ENCODE measurements at places on chromosomes 2 and 18.

- DNase-seq = no peak
Measured at GRCh38 chr2:70768590-70769085, 638 bp upstream of the ADD2 start.

GRCh38 chr2:238075397-238075796 lies 14.6 kb downstream of the SCLY start:
- DNase-seq = no peak

- no peak for DNase-seq
Measured at GRCh38 chr18:9433671-9434121, 41.6 kb upstream of the RALBP1 start.

- DNase-seq = no peak
Measured at GRCh38 chr2:217944923-217945322, 57.9 kb downstream of the TNS1 start.

- no peak for DNase-seq
Measured at GRCh38 chr2:143545949-143546255, 416.7 kb downstream of the ARHGAP15 start.

- no peak for DNase-seq
Measured at GRCh38 chr2:237322564-237322963, 91.4 kb downstream of the COL6A3 start.

GRCh38 chr18:79940814-79941472 lies 10.5 kb downstream of the SLC66A2 start:
- DNase-seq = no peak

- peak; percentile 89 for DNase-seq
Measured at GRCh38 chr2:12797815-12798214, 81.1 kb downstream of the TRIB2 start.

DNA sequence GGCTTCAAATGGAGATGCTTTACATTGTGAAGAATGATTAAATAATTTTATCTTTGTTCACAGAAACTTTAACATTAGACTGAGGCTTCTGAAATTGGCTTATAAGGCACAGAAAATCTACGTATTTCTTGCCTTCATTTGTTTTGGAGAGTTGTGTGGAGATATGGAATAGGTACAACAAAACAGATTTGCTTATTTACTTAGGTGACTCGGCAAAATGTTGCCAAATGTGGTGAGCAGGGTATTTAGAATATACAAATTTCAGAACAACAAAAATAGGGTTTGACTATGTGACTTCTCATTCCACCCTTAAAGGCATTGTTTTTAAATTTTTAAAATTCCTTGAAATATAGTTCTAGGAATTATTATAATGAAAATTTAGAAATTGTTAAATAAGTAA lies 134.2 kb downstream of the KCNJ3 start:
- no peak for DNase-seq

DNA sequence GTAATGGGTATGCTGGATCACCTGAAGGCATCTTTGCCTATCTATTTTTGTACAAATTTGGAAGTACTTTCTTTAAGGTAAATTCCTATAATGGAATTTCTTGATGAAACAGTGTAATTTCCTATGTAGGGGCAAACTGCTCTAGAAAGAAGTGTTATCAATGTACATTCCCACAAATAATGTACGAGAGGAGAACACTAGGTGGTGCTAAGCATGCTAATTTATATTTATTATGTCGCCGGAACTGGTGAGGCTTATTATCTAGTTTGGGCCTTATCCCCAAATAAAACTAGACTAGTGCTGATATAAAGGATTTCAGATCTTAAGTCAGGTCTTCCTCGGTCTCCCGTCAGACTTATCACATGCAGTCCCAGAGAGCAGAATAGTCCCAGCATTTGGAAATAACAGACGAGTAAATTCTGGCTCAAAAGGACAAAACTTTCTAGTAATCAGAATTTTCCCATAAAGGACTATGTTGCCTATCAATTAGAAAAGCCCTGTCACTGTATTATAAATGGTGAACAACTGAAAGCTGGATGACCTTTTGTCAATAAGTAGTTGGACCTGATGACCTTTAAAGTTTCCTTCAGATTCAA lies 86.9 kb upstream of the RBBP8 start:
- DNase-seq = no peak

- DNase-seq = no peak
Measured at GRCh38 chr2:23601301-23601965, 216.5 kb downstream of the KLHL29 start.

DNA sequence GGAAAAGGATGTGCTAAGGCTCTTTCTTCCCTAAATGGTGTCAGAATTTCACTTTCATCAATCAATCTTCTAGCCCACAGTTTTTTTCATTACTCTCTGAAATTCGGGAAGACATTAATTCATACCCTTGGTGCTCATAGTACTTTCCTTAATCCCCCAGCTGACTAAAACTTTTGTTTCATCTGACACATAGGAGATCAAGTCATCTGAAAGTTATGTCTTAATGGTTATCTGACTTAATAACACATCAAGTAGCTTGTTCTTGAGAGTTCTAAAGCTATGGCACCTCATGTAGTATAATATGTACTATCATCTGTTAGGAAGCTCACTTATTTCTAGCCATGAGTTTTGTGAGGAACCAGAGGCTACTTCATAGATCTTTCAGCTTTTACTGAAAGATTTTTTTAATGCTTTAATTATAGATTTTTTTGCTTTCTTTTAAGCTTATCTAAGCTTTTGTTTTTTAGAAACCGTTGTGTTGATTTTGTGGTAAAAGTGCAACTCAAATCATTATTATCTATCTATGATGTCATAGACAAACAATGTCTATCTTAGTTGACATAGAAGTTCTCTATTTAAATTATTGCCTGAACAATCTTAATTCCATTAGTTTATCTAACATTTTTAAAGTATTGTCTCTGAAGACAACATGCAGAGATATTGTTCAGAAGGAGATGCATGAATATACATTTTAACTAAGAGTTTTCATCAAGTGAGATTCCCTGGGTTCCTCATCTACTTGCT lies 93.6 kb upstream of the UBXN4 start:
- DNase-seq = no peak

GRCh38 chr2:47899915-47900816 lies 6.1 kb downstream of the FBXO11 start:
- no peak for DNase-seq

DNA sequence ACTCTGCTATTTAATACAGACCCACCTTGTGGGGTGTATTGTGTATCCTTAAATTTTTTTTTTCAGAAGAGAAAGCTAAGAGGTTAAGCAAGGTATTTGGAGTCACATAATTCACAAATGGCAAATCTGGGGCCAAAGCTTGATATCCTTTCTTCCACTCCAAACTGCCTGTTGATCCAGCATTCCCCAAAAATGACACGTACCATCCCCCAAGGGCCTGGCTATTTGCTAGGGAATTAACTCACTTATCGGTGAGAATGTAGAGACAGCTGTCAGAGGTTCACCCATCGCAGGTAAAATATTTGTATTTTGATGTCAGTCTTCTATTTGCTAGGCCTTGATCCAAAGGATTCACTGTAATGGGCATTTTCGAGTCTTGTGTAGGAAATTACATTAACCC lies 103.6 kb upstream of the FZD7 start:
- no peak for DNase-seq

GRCh38 chr2:42424033-42424432 lies 63.0 kb upstream of the COX7A2L start:
- no peak for DNase-seq

DNA sequence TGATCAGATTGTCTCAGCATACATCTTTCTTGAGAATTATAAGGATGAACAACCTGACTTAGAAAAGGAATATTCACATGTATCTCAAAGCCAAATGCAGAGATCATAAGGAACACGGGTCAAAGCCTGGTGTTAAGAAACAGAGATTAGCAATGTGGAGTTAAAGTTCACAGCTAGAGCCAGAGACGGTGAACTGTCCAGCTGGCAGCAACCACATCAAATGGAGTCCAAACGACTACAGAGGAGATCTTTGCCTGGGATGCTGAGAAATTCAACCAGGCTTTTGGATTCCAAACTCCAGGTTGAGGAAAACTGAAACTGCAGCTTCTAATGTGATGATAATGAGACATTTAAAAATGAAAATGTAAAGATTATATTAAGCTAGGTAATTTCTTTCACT lies 939.9 kb upstream of the NXPH2 start:
- DNase-seq = no peak

- DNase-seq = no peak
Measured at GRCh38 chr2:74924463-74925265, 33.8 kb upstream of the POLE4 start.

GRCh38 chr2:199509403-199509802 lies 51.7 kb upstream of the SATB2 start:
- DNase-seq = no peak

DNA sequence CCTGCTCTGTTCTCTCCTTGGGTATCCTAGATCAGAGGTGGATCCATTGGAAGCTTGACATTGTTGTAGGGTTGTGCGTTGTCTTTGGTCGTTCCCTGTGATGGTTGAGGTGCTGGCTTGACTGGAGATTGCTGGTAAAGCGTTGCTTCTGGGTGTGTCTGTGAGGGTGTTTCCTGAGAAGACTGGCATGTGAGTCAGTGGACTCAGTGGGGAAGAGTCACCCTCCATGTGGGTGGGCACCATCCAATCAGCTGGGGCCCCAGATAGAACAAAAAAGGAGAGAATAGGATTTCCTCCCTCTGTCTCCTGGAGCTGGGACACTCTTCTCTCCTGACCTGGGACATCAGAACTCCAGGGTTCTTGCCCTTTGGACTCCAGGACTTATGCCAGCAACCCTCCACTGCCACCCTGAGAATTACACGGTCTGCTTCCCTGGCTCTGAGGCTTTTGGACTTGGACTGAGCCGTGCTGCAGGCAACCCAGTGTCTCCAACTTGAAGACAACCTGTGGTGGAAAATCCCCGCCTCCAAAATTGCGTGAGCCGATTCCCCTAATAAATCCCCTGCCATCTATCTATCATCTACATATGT lies 14.8 kb upstream of the REEP1 start:
- DNase-seq = no peak

DNA sequence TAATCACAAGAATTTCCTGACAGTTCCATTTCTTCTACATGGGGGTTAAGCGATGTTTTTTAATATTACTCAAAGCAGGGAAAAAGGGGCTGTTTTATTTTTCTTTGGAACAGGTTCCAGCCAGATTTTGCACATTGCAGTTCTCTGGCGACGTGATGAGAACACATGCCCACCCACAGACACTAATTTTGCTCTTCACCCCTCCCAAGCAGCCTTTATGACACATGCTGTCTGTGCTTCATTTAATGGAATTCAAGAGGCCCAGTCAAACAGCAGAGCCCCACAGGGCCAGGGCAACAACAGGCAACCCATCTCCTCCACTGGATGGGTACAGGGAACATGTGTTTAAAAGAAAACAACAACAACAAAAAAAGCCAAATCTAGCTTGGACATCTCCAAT lies 70.8 kb downstream of the SPRED2 start:
- no peak for DNase-seq

DNA sequence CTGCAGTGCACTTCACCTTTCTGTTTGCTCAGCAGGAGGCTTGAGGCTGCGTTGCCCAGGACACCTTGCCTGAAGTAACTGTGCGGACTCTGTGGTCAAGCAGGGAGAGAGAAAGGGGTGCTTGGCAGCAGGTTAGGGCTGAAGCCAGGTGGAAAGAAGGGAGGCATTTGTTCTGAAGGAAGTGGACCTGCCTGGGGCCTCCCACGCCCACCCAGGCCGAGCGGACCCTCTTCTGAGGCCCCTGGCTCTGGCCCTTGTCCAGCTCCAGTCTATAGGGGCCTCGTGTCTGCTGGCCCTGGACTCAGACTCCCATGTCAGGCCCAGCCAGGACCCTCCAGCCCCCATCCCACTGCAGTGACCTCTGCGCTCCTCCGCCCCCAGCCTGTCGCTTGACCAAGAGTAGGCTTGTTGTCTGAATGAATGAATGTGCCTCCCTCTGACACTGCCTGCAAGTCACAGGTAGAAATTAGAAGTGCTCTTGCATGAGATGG lies 2.5 kb downstream of the SNED1 start:
- no peak for DNase-seq

GRCh38 chr18:5744659-5745058 lies 150.7 kb downstream of the TMEM200C start:
- no peak for DNase-seq

- no peak for DNase-seq
Measured at GRCh38 chr2:233163486-233164103, 87.9 kb upstream of the ATG16L1 start.

DNA sequence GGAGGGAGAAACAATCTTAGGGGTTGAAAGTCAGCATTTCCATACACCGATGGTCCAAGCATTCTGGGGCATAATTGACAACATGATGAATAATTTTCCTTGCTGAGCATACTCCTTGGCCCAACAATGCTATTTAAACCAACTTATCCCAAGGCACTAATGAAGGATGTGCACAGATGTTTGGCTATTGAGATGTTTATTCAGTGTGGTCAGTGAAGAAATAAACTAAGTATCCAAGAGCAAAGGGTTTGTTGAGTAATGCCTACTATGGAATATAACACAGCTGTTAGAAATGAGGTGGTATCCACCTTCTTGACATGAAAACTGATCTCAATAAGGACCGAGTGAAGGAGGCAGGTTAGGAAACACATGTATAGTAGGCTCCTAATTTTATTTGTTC lies 53.9 kb upstream of the RAB6D start:
- DNase-seq = no peak

- no peak for DNase-seq
Measured at GRCh38 chr2:115572746-115573145, 1130.3 kb downstream of the DPP10 start.

DNA sequence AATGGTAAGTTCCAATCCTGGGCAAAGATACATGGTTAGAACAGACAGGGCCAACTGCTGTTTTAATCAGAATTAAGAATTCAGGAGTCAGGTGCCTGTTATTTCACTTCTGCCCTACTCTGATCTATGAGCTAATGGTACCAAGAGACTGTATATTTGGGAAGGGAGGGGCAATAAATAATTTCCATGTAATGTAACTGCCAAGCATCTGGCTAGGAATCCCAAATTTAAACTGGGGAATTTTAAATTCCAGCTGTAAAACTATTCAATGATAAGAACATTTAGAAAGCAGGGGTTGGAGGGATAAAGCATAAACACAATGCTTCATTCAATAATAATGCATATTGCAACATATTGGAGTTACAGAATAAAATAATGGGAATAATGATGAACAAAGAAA lies 49.7 kb downstream of the SCN7A start:
- DNase-seq = no peak

DNA sequence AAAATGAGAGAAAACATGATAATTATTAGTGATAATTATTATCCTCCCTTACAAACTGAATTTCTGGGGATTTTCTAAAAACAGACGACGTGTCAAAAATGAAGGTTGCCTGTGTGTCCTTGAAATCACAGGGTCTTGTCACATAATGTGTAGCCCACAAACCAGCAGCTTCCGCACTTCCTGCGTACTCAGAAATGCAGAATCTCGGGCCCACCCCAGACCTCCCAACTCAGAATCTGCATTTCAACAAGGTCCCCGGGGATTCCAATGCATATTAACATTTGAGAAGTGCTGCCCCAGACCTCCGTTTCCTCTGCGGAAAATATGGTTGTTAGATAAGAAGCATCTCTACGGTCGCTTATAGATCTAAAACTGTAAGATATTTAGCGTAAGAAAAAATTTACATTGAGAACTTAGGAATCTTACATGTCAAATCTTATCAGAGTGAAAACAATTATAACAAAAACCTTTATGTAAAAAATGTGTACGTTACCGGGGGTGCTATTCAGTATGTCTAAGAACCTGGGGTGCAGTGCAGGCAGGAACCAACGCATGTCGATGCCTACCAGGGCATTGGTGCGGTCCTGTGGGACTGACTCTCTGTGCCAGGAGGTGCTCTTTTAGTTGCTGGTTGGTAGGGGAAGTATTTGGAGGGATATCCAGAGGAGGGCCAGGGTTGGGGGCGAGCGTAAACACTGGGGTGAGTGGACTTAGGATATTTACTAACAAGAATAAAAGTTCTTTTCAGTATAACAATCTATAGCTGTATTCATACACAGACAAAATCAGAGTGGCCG lies 15.2 kb downstream of the CDKL4 start:
- no peak for DNase-seq

All from pulmonary artery endothelial cell (primary cell).